Thymus (tissue), 14 donors: ENCODE measurements at places on chromosomes 7 and 10. TPM values are rescaled to one million over a fixed set of nuclear protein-coding genes. Genes with fewer than 3 reads are reported as not detected.

The ELMO1 gene
- polyA plus RNA-seq, result 18.7 TPM

The CYP26A1 gene
- 7.8 TPM for polyA plus RNA-seq

The CPSF4 gene
- 51.1 TPM for polyA plus RNA-seq

The CTNNA3 gene
- polyA plus RNA-seq, result 0.27 TPM

The GIMAP7 gene
- polyA plus RNA-seq, result 69.0 TPM
